ENCODE measurements at places on chromosomes 5 and 9.

GRCh38 chr5:132850066-132850465 is 16.2 kb downstream of the GDF9 start:
- no peak for DNase-seq

GRCh38 chr5:181100121-181100875 is 30.7 kb downstream of the OR2V1 start:
- no peak for DNase-seq

- no peak for DNase-seq
Measured at GRCh38 chr5:73626814-73627313, 868 bp downstream of the ARHGEF28 start.

- DNase-seq: peak; percentile 32
Measured at GRCh38 chr5:158431369-158432029, 572.6 kb upstream of the CLINT1 start.

DNA sequence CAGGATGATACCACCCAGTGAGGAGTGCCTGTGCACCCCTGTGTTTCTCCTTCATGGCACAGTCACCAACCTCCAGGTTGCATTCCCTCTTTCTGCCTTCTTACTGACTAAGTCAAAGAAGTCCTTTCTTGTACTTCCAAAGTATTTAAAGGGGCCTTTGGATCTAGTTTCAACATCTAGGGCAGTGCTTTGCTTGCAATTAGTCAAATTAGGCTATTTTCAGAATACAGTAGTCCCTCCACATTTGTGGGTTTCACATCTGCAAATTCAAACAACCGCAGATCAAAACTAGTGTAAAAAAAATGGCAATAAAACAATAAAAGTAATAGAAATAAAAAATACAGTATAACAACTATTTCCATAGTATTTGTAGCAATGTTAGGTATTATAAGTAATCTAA is 333.9 kb upstream of the SEMA6A start:
- DNase-seq: no peak

GRCh38 chr5:14039063-14039462 is 94.6 kb upstream of the DNAH5 start:
- peak; percentile 41 for DNase-seq

DNA sequence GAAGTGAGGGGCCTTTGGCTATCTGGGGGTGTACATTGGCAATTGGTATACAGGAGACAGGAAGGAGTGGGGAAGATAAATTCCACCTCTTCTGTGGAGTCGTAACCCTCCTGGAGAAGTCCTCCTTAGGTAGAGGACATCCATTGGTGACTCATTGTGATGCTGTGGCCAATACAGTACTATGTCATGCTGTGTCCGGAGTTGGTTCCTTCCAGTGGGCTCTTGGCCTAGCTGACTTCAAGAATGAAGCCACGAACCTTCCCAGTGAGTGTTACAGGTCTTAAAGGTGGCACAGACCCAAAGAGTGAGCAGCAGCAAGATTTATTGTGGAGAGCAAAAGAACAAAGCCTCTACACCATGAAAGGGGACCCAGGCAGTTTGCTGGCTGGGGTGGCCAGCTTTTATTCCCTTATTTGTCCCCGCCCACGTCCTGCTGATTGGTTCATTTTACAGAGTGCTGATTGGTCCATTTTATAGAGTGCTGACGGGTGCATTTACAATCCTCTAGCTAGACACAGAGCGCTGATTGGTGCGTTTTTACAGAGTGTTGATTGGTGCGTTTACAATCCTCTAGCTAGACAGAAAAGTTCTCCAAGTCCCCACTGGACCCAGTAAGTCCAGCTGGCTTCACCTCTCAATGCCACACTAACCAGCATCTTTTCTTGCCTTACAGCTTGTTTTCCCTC is 37.3 kb upstream of the FBP1 start:
- no peak for DNase-seq

- DNase-seq: no peak
Measured at GRCh38 chr5:147240266-147240985, 5.6 kb downstream of the STK32A start.

DNA sequence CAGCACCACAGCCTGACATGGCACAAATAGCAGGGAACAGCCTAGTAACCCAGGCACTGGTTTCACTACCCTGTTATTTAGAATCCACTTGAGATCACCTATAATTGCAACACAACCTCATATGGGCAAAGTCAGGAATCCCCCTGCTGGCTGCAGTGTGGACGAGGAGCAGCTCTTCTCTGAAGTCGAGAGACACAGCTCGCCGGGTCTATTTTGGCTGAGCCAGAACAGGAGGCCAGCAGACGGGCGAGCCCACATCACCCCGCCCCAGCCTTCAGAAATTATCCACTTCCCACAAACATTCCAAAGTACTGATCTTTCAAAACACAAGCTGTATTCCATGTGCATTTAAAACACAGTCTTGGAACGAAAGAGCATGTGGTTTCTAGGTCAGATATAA is 179.0 kb downstream of the ROR2 start:
- DNase-seq: peak; percentile 68

DNA sequence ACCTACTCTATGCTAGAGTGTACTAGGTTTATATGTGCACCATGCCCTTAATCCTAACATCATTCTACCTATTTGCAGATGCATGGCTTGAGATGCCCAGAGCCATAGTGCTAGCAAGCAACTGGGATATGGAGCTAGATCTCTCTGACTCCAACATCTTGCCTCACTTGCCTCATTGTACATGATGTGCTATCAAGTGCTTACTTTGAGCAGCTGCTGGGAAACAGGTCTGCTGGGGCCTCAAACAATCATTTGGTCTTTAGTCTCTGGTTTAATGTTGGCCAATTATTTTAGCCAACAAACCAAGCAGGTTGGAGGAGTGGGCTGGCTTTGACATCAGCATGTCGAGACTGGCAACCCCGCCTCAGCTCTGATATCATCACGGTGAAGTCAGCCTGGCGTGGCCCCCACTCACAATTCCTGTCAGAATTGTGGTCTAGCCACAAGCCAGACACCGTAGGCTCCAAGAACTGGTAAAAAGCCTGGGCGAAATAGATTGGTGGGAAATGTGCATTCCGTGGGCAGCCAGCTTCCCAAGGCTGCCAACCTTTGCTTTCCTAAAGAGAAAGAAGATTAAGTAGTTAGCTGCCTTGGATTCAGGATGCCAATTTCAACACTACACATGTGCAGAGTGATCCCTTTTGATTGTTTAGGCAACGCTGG is 21.1 kb upstream of the GAS1 start:
- DNase-seq: no peak

DNA sequence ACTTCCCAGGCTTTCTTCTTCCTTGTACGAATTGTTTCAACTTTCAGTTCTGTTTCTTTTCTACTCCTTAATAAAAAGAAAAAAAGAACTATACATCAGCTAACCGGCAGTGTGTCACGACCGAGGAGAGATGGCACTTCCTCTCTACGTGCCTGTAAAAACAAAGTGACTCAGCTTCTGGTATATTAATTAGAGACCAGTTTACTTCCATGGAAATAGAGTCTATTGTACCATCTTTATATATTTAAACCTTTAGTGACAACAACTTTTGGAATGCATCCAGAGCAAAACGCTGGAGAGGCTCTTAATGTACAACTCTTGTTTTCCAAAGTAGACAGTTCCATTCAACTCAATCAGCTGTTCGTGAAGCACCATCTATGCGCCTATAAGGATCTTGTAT is 94.5 kb upstream of the LIFR start:
- peak; percentile 40 for DNase-seq

- no peak for DNase-seq
Measured at GRCh38 chr9:113475031-113475430, 11.5 kb downstream of the RGS3 start.

GRCh38 chr9:36791222-36791950 is 218.7 kb downstream of the MELK start:
- DNase-seq: no peak

GRCh38 chr9:96086936-96087571 is 211.6 kb downstream of the ERCC6L2 start:
- DNase-seq: no peak

- DNase-seq: peak; percentile 55
Measured at GRCh38 chr9:133782157-133783130, 44.3 kb upstream of the SARDH start.

DNA sequence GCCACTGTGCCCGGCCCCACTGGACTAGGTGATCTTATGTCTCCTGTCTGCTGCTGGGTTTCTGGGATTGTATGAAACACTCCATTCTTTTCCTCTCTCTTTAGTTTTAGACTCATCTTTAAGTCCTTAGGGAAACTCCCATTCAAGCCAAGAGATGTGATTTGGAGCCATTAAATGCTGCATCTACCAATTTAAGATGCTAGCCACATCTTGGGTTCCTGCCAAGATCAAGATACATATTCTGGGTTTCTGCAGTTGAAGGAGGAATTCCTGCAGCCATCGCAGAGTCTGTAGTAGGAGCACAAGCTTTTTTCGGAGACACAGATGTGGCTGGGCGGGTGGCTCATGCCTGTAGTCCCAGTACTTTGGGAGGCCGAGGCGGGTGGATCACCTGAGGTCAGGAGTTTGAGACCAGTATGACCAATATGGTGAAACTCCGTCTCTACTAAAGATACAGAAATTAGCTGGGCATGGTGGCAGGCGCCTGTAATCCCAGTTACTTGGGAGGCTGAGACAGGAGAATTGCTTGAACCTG is 23.2 kb downstream of the STXBP1 start:
- DNase-seq: no peak

GRCh38 chr9:106600955-106601560 is 261.9 kb upstream of the ZNF462 start:
- DNase-seq: no peak

DNA sequence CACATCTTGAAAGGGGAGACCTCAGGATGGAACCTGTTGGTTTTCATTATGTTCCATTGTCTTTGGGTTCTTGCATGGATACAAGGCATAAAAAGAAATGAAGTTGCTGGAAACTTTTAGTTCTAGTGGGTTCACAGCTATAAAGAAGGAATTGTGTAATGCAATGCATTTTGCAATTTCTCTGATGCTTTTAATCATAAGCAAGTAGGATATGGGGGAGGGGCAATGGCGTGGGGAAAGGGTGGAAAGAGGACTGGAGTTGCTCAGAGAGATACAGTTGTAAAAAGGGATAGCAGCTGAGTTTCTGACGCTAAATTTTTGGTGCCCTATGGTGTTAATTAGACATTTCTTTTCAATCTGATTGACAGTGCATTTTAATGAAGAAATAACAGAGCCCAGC is 88.6 kb upstream of the FANCC start:
- DNase-seq: peak; percentile 76

DNA sequence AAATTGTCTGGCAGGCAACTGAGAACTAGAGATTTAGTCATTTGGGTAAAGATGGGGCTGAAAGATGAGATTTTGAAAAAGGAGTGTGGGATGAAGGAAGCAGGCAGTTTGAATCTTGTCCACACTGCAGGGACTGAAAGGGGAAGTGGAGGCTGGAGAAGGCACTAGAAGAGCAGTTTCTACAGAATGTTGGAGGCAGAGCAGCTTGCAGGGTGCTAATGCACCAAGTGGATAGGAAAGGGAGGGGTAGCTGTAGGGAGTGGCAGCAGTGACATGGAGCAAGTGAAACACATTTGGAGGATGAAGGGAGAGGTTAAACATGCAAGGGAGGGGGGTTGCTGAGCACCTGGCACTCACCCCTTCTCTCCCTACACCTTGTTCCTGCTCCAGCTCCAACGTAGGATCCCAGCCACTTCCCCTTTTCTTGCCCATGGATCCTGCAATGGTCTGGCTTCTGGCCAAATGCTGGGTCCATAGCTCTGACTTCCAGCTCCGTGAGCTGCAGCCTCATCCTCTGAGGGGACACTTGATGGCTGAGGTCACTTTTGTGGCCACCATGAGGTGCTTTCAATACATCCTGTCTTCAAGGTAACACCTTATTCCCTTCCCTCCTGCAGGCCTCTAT is 30.0 kb upstream of the FGD3 start:
- no peak for DNase-seq

- DNase-seq: peak; percentile 63
Measured at GRCh38 chr9:17462869-17463464, 115.9 kb upstream of the SH3GL2 start.

DNA sequence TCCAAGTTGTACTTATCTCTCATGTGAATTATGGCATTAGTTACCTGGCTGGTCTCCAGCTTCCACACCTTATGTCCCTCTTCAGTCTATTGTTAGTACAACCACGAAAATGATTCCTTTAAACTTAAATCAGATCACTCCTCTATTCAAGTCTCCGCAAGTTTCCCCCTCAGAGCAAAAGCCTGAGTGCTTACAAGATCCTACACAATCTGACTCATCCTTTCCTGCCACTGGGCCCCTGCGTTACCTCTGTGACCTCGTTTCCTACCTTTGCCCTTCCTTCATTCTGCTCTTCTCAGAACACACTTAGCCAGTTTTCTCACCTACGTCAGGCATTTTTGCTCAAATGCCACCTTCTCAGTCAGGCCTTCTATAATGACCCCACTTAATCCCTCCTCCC is 45.1 kb upstream of the GLIS3 start:
- peak; percentile 78 for DNase-seq

GRCh38 chr5:119019949-119020348 is 31.6 kb upstream of the DTWD2 start:
- DNase-seq: no peak

DNA sequence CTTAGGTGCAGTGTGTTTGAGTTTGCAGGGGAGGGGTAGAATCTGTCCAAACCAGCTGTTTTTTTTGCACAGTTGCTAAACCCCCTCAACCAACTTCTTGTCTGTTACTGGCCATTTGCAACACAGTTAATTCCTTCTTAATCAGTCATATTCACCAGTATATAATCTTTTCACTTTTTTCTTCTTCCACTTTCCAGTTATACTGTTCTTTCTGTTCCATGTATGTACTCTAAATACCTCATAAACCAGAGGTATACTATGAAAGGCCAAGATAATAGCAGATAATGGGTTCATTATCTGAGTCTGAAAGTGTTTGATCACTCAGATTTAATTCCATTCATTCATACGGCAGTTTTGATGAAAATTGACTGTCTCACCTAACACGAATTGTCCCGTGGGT is 11.1 kb downstream of the SMAD5 start:
- no peak for DNase-seq

DNA sequence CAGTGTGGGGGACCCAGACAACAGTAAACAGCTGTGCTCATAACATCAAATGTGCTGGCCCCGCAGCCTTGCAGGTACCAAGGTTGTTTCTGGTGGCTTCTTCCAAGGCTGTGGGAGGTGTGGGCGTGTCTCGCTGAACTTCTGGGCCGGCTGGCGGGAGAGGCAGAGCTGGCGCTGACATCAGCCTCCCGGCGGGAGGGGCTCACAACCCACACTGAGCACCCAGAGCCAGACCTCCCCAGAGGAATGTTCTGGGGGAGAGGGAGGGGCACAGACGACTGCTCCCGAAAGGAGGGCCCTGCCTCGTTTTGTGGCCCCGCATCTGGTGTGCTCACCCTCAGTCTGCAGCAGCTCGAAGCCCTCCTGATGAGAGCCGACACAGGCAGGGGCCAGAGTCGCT is 6.9 kb upstream of the SLC12A7 start:
- DNase-seq: no peak

- DNase-seq: no peak
Measured at GRCh38 chr5:112668911-112669310, 68.8 kb upstream of the APC start.

- DNase-seq: no peak
Measured at GRCh38 chr5:94702729-94703128, 84.3 kb downstream of the SLF1 start.

DNA sequence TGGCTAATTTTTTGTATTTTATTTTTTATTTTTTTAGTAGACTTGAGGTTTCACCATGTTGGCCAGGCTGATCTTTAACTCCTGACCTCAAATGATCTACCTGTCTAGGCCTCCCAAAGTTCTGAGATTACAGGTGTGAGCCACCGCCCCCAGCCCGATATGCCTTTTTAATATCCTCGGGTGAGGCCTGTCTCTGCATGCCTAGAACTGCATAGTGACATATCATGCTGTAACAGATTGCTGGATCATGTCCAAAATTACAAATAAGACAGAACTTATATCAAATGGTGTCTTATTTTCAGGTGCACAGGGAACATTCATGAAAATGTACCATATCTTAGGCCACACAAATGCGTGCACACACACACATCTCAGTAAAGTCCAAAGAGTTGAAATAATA is 39.1 kb upstream of the PJA2 start:
- DNase-seq: peak; percentile 54

Data from MCF 10A (cell line).